ENCODE measurements at places on chromosomes 3 and 15.

DNA sequence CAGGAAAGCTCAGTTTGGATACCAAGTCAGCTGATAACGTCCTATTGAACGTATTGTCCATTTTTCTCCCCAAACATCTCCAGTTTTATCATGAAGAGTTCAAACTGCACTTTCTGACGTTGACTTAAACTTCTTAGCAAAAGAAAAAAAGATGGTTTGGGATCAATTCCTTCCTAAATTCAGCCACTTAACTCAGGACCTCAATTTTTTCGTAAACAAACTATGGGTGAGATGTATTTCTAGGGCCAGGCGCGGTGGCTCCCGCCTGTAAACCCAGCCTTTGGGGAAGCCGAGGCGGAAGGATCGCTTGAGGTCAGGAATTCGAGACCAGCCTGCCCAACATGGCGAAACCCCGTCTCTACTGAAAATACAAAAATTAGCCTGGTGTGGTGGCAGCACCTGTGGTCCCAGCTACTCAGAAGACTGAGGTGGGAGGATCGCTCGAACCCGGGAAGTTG lies 464 bp upstream of the MRPS25 start:
- DNase-seq: no peak

DNA sequence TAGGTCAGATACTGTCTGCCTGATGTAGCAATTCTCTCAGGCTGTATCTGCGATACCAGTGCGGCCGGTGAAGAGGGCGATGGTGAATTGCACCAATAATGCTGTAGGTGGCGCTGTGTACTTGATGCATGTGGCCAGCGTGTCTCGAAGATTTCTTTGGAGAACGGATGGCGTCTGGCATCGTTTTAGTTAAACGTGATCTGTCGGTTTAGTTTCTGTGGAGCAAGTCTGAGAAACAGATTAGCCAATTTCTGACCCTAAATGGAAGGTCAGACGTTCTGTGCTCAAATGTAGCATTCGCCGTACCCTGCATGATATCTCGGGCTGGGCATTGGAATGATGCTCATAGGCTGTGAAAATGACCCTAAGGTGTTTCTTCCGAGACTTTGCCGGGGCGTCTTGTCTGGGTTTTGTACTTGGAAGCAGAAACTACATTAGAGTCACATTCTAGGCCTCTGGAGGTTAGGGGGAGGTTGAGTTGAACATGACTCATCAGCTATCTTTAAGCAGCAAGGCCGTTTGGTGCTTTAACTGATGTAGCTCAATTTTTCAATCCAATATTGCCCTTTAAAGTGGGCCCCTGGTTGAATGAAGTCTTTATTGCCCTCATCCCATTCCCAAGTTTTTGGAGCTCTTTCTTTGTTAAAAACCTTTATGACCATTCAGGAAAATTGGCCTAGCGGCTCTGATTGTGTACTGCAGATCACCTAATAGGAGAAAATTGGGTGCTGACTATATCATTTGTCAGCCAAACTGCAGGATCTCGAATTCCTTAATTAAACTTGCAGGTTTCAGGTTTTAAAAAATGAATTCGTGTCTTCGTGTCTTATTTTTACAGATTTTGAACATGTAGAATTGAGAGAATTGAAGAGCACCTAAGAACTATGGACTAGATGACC lies 80.0 kb downstream of the SQOR start:
- peak; percentile 86 for DNase-seq

GRCh38 chr3:115663414-115663813 lies 40.1 kb downstream of the GAP43 start:
- no peak for DNase-seq

GRCh38 chr3:3799173-3800079 lies at the start of gene LRRN1:
LRRN1 (plus strand) TSS chr3:3799431; CDS start chr3:3844642, 45,211 bp downstream.
- DNase-seq: no peak

DNA sequence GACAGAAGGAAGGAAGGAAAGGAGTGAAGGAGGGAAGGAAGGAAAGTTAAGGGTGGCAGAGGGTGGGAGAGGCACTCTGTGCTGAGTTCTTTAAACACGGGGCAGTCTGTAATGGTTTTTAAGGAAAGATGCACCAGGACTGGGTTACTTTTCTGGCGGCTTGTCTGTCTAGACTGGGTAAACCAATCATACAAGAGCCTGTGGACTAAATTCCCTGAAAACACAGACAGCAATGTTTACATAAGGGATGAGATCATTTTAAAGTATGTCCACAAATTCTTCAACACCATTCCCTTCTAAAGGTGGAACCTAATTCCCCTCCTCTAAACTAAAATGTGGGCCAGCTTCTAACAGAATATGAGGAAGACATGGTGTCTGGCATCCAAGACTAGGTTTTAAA lies 235.5 kb upstream of the IGF1R start:
- no peak for DNase-seq

DNA sequence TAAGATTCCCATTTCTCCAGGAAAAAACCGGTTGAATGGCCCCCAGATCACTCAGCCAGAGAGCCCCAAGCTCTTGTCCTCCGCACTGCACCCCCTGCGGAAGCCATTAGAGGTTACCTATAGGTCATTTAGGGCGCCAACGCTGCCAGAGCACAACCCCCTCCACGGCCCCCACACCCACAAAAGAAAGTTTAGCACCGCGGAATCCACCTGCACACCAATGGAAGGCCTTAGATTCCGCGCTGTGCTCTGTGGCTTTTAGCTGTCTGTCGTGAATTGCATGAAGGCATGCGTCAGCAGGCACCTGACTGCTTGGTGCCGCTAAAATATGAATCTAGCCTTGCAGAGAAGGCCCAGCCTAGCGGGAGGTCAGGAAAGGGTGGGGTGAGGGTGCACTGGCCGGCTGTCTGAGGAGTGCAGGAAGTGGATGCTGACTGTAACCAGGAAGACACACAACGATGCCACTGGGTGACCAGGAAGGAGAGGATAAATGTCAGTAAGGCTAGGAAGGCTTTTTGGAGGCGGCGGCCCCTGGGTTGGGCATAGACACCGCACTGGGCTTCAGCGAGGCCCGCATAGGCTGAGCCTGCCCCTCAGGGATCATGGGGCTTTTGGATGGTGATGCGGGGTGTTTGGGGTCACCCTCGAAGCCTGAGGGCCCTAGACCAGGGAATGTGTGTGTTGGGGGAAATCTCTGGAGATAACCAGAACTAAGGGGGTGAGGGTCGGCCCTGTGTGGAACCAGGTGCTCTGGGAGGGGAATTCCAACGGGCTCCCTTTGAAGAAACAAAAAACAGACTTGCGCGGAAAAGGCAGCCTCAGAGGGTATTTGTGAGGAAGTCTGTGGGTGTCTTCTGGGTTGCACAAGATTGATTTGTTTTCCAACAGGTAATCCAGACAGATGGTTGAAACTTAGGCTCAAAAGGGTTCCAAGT lies 976 bp upstream of the NUP210 start:
- DNase-seq: no peak

- DNase-seq: no peak
Measured at GRCh38 chr3:47299381-47300318, 16.9 kb downstream of the KLHL18 start.

DNA sequence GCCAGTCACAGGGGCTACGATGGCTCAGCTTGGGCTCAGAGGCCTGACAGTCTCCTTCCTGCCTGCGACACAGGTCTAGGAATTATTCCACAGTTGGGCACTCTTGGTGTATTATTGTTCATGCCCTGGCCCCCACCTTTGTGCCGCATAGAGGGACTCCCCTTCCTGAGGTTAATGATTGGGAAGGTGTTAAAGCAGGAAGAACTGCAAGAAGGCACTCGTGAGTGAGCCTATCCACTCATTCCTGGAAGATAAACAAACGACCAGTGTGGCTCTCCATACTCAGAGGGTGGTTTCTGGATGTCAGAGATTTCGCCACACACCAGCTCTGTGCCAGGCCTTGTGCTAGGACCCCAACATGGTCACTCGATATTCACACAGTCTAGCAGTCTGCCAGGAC lies 12.3 kb downstream of the LIPC start:
- no peak for DNase-seq

DNA sequence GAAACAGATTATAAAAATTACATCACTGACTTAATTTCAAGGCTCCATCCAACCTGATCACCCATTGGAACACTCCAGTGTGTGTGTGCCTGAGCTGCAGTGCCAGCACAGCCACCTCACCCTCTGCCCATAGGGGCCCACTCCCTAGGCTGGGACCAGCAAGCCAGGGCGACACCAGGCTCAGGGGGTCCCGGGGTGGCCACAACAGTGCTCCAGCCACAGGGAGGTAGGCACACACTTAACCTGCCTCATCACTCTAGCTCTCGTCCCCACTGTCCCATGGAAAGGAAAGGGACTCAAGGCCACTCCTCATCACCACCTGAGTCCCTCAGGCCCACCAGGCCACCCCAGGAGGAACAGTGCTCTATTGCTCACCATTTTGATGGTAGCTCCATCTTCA lies 24.9 kb downstream of the ZXDC start:
- DNase-seq: no peak

Measured in fibroblast of pulmonary artery (primary cell).